Stimulated activated CD4-positive, alpha-beta T cell treated with anti-CD3 and anti-CD28 coated beads, Interleukin-4, amount 100 ng/mL, for 48 hours (primary cell): ENCODE measurements at places on chromosomes 4 and X.

GRCh38 chr4:7326693-7327340, 107.9 kb downstream of the PSAPL1 start:
- no peak for DNase-seq

DNA sequence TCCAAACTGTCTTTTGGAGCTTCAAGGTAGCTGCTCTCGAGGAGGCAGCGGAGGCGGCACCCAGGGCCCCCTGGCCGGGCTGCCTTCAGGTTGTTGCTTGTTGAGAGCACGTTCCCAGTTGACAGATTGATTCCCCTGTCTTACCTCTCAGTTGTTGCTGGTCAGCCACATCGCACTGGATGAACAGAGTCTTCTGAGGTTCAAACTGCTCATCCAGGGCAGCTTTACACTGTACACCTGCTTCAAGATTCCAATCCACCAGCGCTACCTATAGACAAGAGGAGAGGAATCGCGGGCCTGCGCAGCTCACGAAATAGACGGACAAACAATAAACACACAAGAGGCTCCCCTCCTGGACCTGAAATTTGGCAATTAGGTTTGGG, 497 bp downstream of the HPGD start:
- no peak for DNase-seq

DNA sequence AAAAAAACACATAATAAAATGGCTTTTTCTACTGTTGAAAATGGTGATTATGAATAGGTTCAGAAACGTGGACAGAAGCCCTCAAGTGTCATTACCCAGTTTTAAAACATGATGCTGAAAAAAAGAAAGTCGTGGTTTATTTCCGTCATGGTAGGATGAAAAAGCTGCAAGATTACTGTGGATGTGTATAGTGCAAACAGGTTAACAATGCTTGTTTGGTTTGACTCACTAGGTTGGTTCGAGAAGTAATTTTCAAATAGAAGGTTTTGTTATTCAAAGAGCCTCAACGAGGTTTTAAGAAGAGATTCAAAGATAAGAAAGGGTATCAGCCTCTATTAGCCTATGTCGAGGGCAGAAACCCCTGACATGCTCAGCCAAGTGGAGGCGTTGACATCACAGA, 2.5 kb upstream of the RXFP1 start:
- no peak for DNase-seq

DNA sequence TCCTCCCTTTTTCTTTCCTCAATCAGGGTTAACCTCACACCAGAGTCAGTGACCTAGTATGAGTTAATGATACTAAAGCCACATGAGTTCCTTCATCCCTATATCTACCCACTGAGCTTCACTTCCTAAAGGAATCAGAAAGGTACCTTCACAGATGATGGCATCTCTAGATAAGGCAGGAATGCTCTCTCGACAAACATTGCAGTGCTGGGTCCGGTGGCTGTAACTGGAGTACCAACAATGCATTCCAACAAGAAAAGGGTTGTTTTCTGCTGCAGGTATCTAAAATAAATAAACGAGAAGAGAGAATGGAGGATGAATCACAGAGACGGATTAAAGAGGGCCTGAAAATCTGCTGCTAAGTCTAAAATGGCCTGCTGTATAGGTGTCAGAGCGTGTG, 66.7 kb downstream of the DGKK start:
- no peak for DNase-seq

- DNase-seq = no peak
Observed at GRCh38 chr4:182017038-182017437, 226.2 kb upstream of the TENM3 start.

DNA sequence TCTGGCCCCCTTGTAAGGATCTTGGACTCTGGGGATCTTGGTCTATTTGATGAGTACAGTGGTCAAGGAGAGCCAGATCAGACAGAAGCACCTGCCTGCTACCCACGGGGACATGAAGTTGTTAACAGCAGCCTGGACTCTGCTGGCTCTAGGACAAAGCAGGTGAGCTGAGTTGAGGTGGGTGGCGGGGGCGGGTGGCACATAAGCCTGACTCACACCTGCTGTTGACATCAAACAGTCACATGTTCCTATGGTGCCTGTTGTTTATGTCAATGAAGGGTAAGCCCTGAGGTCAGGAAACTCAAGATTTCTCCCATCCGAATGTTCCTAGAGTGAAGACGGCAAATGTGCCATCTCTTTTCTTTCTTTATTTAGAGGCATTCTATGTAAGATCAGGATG, 50.1 kb upstream of the CLNK start:
- DNase-seq = no peak

GRCh38 chr4:11367371-11367770, 61.3 kb downstream of the HS3ST1 start:
- no peak for DNase-seq

DNA sequence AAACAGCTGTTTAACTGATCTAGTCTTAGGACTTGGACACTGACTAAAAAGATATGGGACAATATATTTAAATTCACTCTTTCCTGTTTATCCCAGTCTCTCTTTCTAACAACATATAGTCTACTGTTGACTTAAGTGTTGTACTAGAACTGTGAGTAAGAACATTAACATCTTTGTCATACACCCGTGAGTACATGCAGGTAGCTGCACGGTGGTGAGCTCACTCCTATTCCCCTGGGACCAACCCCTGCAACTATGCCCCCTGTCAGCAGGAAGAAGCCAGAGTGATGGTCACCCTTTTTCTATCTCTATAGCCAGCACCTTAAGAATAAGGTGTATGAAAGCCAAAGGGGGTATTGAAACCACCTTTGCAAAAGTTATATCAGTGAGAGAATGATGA, 17.6 kb downstream of the TBL1X start:
- no peak for DNase-seq

- DNase-seq = no peak
Observed at GRCh38 chrX:46953137-46953527, 40.9 kb downstream of the JADE3 start.

DNA sequence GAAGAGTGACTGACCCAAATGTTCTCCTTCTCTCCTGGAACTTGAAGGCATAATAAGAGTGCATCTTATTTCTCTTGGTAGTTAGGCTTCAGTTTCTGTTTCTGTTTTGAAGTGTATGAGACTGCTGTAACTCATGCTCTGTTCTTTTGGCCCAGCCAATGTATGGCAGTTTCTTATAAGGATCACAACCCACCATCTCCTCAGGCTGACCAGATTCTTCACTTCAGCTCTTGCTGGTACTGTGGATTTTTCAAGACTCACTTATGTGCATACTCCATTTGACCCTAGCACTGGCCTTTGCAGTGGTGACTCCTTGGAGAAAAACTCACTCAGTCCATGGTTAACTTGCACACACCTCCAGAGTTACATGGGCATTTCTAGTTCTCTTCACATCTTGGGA, 9.6 kb upstream of the YTHDC1 start:
- no peak for DNase-seq

DNA sequence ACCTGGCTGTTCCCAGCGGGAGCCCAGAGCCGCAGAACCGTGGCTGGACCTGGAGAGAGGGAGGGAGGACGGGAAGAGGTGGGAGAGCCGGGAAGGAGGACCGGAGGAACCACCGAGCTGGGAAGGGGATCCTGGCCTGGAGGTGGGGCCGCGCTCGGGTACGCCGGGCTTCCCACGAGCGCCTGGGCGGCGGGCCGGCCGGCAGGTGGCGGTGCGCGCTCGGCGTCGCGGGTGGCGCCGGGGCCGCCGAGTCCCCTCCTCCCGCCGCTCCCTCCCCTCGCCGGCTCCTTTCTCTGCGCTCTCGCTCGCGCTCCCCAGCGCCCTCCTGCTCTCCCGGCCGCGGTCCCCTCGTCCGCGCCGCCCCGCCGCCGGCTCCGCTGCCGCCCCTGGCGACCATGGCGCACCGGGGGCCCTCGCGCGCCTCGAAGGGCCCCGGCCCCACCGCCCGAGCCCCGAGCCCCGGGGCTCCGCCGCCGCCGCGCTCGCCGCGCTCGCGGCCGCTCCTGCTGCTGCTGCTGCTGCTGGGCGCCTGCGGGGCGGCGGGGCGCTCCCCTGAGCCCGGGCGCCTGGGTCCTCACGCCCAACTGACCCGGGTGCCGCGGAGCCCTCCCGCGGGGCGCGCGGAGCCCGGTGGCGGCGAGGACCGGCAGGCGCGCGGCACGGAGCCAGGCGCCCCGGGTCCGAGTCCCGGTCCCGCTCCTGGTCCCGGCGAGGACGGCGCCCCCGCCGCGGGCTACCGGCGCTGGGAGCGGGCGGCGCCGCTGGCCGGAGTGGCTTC, at the start of gene SORCS2:
Gene SORCS2, plus strand, starts transcription at position 287 of the 778 bp plus-strand sequence.
- DNase-seq = peak; percentile 33

- DNase-seq = no peak
Observed at GRCh38 chr4:89660444-89661172, 176.4 kb downstream of the SNCA start.

DNA sequence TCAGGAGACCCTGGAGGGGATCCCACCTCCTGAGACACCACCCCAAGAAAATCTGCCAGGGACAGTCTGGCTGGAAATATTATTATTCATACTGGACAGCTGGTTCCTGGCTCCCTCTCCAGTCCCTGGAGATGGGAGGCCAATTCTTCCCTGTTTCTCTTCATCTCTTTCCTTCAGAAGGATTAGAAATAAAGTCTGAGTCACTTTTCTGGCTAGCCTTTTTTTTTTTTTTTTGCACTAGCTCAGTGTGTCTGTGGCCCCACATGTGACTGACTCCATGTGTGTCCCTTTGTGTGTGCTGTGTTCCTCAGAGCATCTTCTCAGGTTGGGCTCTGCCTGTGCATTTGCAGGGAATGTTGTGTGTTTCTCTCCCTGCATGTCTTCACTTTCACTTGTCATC, 1.8 kb upstream of the FRMPD3 start:
- no peak for DNase-seq

- no peak for DNase-seq
Observed at GRCh38 chr4:115228851-115229250, 115.4 kb upstream of the NDST4 start.

- DNase-seq = no peak
Observed at GRCh38 chrX:68203646-68204045, 229.6 kb downstream of the OPHN1 start.

DNA sequence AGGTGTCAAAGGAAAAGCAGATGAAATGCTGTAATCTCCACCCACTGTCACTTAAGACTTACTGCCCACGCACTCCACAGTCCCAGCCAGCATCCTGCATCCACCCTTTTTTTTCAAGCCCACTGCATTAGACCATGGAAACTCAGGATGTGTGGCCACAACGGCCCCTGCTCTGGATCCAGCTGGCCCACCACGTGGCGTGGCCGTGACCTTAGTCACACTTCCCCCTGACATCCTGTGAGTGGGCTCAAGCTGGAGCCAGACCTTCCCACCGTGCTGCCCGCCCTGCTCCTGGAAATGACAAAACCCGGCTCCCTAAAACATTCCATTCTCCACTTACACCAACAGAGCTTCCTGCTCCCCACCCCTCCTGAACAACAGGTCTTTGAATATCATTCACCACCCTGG, 588.3 kb upstream of the DIPK2B start:
- DNase-seq = no peak

- DNase-seq = no peak
Observed at GRCh38 chr4:109989044-109989443, 76.4 kb downstream of the EGF start.

DNA sequence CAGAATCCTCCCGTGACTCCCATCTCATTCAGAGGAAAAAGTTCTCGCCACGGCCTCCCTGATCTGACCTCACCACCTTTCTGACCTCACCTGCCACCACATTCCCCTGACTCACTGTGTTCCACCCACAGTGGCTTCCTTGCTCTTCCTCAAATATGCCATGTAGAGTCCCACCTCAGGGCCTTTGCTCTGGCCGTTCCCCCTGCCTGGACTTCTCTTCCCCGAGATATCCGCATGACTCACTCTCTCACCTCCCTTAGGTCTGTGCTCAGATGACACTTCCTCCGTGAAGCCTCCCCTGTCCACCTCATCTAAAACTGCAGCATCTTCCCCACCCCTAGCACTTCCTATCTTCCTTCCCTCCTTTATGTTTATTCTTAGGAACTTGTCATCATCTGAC, 7.2 kb upstream of the TSPYL2 start:
- no peak for DNase-seq

DNA sequence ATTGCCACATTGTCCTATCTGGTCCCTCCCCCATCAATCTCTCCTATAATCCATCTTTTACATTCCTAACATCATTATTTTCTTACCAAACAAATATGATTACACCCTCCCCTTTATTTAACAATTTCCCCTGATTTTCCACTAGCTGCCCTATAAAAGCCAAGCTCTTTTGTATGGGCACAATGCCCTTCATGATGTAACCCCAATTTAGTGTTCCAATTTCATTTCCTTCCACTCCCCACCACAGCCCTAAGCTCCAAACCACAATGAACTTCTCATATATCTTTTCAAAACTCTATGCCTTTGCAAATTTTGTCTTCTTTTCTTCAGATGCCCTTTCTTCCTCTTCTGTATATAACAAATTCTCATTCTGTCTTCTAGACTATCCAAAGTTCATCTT, 39.5 kb upstream of the PTPN13 start:
- DNase-seq = no peak

DNA sequence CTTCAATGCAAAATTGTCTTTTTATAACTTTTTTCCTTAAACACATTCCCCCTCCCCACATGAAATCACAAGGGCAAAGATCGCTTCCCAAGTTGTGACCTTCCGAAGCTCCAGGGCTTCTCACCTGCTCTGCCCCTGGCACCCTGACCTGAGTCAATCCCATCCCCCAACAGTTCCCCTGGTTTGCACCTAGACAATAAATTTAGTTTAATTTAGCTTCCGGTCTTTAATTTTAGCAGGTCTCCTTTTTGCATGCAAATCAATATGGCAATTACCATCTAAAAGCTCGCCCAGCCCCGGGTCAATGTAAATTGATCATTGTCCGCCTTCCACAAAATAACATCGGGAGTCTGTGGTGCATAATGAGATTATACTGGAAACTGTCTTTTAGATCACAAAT, 6.8 kb downstream of the BCOR start:
- no peak for DNase-seq

DNA sequence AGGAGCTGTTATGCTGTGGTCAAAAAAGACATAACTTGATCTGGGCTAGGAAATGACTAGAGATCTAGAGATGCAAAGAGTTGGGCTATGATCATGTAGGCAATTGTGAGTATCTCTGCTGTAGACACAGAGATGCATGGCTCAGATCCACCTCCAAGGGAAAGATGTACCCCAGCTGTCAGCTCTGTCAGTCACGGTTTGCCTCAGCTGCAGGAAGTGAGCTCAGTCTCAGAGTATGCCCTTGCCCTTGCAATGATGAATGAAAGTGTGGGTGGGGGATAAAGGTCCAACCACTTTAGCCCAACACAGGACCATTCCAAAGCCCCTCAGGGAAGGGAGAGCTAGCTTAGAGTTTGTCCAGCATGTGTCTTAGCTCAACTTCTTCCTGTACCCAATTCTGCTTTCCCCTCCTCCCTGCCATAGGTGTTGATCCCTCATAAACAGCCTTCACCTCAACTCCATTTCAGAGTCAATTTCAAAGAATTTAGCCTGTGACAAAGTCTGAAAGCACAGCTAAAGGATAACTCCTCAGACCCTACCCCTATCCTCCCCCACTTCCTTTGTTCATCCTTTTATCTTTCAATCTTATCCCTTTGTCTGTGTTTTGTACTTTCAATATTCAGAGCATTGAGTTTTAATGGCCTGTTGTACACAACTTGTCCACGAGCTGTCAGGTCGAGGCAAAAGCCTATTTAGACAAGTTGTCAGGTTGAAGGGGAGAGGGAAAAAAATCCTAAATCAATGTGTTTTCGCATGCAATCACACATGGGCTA, 90.6 kb downstream of the MID1IP1 start:
- DNase-seq = no peak

GRCh38 chrX:9102956-9103355, 69.0 kb upstream of the FAM9B start:
- no peak for DNase-seq
